Endothelial cell (in vitro differentiated cells): ENCODE measurements at places on chromosomes 2 and 18. TPM values are rescaled to one million over a fixed set of nuclear protein-coding genes. Genes with fewer than 3 reads are reported as not detected.
A peak's percentile ranks its signal among the peaks of the same experiment; 100 is the strongest.

MC2R gene
- not detected for total RNA-seq

TSPYL6 gene
- not detected for total RNA-seq

DNA sequence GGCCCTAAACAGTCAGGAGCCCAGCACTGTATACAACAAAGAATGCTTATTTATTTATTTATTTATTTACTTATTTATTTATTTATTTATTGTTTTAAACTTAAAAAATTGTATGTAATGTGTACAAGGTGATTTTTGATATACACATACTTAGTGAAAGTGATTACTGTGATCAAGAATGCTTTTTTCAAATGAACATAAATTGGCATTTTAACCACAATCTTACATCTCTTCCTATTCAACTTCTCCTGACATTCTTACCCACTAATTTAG is 776.6 kb downstream of the TSN start:
- H3K27ac ChIP-seq: no peak overlapping the region
- H3K27me3 ChIP-seq: peaks cover 3% of the 10 kb centered on the region
- no peaks in the 10 kb centered on the region for H3K36me3 ChIP-seq
- no peak overlapping the region for H3K4me3 ChIP-seq

DNA sequence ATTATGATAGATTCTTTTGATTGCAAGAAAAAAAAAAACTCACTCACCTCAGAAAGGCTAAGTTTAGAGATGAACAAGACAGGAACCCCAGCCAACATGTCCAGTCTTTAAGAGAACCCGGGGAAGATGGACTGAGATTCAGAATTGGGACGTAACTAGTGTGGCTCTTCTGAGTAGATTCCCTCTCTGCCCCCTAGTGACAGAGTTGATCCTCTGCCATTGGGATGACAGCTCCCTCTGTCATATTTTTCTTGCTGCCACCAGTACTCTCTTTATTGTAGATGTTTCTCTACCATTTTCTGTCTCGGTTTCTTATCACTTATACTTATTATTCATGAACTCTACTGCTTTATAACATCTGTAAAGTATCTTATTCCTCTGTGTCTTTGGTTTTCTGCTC is 77.7 kb downstream of the GULP1 start:
- H3K36me3 ChIP-seq: no peaks in the 10 kb centered on the region
- DNase-seq: peak; percentile 35
- H3K27ac ChIP-seq: no peak overlapping the region
- peaks cover 3% of the 10 kb centered on the region for H3K27me3 ChIP-seq

- H3K36me3 ChIP-seq: peaks cover 4% of the 10 kb centered on the region
- no peaks in the 10 kb centered on the region for H3K4me1 ChIP-seq
- peaks cover 4% of the 10 kb centered on the region for H3K27me3 ChIP-seq
Measured at GRCh38 chr18:31049189-31049588, 6.6 kb upstream of the DSC3 start.

STAT4 gene
- 1.1 TPM for total RNA-seq

DNA sequence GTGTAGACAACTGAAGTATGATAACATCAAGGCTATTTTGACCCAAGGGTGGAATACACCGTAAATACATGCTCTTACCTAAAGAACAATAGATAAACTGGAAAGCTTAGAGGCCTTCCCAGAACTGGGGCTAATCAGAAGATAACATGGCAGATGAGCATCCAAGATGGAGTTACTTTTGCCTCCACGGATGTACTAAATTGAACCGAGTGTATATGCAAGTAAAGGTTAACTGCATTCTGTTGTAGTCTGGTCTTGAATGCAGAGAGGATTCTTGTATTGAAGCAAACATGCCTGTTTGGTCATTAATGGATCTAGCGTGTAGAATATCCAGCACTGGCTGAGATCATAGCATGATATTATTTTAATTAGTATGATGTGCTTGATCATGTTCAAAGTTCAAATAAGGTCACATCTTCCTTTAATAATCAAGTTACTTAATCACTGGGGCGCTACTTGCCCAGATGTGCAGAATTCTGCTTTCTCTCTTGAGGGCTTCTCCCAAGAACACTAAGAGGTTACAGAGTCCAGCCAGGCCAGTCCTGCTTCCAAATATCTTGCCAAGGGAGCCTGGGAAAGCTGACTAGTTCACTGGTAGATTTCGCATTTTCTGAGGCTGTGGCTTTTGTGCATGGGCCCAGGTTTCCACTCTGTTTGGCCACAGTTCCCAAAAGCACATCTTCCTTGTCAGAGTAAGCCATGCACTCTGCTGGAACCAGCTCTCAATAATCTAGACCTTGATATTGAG is 37.5 kb upstream of the ACSL3 start:
- no peak for DNase-seq
- H3K4me3 ChIP-seq: no peak overlapping the region
- H3K36me3 ChIP-seq: no peaks in the 10 kb centered on the region
- H3K27ac ChIP-seq: no peak overlapping the region
- no peaks in the 10 kb centered on the region for H3K4me1 ChIP-seq

DNA sequence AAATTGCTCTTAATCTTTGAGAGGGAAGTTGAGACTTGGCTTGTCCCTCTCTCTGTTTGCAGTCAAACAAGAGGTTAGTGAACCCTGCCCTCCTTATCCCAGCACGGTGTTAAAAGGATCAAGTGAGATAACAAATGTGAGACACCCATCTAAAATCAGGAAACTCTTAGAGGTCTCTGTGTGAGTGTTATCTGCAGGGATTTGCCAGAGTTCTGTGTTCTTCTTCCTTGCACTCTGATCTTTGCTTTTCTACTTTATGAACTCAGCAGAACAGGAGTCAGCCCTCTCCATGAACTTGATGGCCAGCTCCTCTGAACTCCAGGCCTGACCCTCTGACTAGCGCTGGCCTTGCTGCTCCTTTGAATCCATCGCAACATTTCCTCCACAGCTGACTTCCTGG is 123.8 kb downstream of the NCKAP5 start:
- peaks cover 1% of the 10 kb centered on the region for H3K27me3 ChIP-seq
- no peak overlapping the region for H3K27ac ChIP-seq
- no peak for DNase-seq
- H3K36me3 ChIP-seq: no peaks in the 10 kb centered on the region
- no peak overlapping the region for H3K4me3 ChIP-seq
- peaks cover 3% of the 10 kb centered on the region for H3K4me1 ChIP-seq

DNA sequence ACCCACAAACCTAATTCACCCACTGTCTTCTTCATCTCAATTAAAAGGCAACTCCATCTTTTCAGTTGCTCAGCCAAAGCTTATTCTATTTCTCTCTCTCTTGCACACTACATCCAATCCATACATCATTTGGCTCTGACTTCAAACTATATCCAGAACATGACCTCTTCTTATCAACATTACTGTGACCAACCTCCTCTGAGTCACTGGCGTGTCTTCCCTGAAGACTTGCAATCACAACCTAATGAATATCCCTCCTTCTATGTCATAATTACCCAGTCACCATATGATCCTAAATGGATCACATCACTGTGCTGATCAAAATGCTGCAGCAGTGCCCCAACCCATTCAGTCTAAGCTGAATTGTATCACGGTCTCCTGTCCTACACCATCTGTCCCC is 22.6 kb upstream of the SULT1C3 start:
- no peak for DNase-seq
- H3K4me3 ChIP-seq: no peak overlapping the region
- peaks cover 2% of the 10 kb centered on the region for H3K27me3 ChIP-seq
- peaks cover 29% of the 10 kb centered on the region for H3K36me3 ChIP-seq
- H3K4me1 ChIP-seq: peaks cover 4% of the 10 kb centered on the region
